ENCODE measurements at places on chromosomes 5 and 9. TPM values are rescaled to one million over a fixed set of nuclear protein-coding genes. Genes with fewer than 3 reads are reported as not detected.

- DNase-seq = peak; percentile 31
These were observed 942 bp downstream of the PHF2 start for GRCh38 chr9:93577078-93577974.

GRCh38 chr5:22614486-22615094 is 238.6 kb downstream of the CDH12 start:
- DNase-seq = no peak

IRF1 gene
- total RNA-seq = 27.1 TPM

DNA sequence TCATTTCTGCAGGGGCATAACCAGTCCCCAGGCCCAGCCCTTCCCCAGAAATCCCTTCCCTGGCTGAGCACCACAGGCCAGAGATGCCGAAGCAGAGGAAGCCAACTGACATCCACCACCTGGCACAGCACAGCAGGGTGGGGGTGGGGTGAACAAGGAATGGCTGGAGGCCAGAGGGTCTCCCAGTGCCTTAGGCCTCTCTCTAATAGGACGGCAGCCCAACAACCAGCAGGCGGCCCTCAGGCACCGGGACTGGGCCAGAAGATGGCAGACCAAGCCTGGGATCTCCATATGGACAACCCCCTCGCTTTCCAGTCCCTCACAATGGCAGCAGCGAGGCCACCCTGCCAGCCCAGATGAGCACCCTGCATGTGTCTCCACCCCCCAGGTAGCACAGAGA is 13.2 kb downstream of the PDLIM4 start:
- DNase-seq = no peak

FOXI1 gene
- total RNA-seq = not detected

GRCh38 chr9:14704281-14704680 is 11.0 kb upstream of the ZDHHC21 start:
- no peak for DNase-seq

DNA sequence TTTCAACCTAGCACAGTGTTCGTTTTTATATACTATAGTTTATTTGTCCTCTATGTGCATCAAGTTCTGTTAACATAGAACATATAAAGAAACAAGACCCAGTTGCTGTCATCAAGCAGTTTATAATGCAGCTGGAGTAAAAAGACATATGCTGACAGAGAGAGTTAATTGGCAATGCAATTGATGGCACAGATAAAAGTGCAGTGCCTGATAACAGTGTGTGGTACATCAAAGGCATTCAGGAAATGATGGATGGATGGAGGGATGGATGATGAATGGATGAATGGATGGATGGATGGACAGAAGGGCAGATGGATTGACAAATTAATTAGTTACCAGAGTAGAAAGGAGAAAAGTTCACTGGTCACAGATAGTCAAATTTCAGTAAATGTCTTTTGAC is 238.9 kb downstream of the RFK start:
- DNase-seq = no peak

DNA sequence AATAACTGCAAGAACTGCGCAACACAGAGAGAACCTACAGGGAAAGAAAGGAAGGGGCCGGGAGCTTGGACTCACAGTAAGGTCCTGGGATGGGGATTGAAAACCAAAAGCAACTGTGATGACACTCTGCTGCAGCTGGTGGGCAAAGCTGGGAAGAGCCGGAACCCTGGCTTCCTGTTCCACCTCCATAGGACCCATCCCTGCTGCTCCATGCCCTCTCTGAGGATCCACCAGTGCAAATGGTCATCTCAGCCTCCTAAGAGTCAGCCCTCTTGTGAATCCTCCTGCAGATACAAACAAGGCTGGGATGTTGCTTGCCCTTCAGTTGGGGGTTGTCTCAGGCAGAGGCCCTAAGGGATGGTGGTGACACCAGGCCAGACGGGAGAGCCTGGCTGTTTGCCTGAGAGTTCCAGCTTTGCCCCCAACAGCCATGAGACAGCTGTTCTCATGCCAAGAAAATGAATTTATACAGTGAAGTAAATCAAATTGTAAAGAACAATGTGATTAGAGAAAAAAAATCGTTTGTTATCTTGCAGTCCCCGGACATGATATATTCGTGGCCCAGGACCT is 90.8 kb downstream of the TENT4A start:
- no peak for DNase-seq

GRCh38 chr9:21314152-21314551 is 9.0 kb upstream of the IFNA5 start:
- no peak for DNase-seq

DNA sequence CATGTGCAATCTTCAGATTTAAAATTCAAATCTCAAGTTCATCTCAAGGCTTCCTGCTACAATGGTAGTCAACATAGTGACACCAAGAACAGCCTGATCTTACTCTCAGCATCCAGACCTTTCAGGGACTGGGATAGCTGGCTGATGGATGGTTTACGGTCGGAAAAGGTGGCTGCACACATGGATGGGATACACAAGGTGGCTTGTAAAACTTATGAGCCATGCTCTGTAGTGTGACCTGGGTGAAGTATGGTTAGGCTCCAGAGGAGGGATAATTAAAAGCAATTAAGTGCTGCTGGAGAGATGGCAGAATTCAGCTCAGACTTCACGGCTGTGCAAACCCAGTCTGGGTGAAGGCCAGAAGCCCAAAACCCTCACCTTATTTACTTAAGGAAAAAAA is 379.5 kb downstream of the NFIB start:
- DNase-seq = no peak
